ENCODE measurements at places on chromosomes 3 and 15.

GRCh38 chr3:66000506-66000905 lies 38.2 kb downstream of the MAGI1 start:
- no peak for DNase-seq

DNA sequence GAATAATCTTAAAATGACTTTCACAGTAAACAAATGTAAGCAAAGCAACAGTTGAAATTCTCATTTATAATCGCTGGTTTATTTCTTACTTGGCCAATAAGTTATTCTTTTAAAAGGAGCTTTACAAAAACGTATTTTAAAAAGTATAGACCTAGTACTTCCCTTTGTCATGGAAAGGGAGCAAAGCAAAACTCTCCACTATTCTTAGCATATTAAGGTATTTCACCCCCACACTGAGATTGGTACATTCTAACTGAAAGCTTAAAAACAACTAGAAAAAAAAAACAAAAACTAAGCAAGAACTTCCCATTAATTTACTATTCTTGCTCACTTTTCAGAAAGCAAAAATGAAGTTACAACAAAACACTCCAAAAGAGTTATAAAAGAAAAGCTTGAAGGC lies 1.5 kb downstream of the ATG3 start:
- no peak for DNase-seq

DNA sequence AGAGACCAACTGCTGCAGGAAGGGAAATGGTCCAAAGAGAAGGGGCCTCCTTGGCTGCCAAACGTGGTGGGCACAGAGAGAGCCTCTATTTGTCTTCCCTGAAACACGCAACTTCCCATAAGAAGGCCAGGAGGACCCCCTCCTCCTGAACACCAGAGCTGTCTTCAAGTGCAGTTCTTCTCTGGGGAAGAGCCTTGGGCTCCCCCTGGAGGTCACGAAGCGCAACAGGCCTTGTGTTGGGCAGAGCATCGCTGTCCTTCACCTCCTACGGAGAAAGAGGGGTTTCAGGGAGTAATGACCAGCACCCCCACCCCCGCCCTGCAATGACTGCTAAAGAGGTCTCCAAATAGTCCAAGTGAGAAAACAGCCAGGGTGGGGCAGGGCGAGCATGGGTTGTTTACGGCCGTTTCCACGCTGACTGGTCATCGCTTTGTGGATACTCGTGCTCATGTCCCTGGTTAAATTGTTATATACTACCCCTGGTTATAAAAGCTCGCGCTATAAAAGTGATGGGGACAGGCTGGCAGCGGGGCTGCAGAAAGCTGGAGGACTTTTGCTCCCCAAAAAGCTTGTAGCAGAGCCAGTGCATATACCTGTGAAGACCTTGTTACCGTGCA lies 397.5 kb upstream of the ATP10A start:
- DNase-seq = no peak

DNA sequence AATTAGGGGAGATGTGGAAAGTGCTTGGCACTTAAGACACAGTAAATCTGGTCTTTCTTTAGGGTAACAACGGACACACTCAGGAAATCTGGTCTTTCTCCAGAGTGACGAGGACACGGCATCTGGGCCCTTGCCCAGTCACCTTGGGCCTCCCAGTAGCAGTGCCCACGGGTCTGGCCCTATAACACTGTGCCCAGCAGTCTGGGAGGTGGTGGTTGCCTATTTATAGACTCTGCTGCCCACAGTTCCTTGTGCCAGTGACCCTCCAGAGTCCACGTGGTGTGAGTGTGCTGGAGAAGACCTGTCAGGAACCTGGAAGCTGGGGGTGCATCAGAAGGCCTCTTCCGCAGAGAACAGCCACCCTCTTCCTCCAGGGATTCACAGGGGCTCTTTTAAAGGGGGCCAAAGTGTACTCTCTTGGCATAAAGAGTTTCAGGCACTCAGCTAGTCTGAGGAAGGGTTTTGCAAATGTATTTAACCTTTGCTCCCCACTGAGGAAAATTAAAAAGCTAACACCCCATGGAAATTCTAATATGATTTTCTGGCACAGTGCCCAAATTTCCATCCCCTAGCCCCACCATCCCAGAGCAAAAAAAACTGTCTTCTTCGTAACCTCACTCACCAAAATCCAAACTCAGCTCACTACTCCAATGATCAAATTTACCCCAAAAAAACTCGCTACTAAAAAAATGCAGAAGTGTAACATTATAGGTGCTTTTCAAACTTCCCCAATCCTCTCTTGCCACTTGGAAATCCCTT lies 15.4 kb downstream of the WNT5A start:
- DNase-seq = no peak

DNA sequence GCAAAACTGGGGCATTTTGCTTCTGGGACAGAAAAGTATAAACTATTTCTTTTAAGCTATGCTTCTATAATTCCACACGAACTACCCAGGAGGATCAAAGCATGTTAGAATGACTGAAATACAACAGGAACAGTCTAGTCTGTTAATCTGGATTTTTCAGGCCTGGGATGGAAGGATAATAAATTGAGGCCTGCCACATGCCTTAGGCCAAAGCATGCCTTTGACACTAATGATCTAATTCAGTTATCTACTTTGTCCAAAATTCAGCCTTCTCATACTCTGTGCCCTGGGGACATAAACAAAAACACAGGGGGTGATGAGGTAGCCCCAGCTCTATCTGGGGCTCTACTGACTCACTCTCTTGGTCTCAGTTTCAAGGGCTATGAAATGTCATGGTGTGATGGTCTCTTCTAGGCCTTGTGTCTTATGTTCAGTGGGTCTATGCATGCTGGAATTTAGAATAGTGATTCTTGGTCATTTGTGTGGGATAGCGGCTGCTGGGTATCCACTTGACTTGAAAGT lies 32.5 kb downstream of the GAP43 start:
- no peak for DNase-seq

DNA sequence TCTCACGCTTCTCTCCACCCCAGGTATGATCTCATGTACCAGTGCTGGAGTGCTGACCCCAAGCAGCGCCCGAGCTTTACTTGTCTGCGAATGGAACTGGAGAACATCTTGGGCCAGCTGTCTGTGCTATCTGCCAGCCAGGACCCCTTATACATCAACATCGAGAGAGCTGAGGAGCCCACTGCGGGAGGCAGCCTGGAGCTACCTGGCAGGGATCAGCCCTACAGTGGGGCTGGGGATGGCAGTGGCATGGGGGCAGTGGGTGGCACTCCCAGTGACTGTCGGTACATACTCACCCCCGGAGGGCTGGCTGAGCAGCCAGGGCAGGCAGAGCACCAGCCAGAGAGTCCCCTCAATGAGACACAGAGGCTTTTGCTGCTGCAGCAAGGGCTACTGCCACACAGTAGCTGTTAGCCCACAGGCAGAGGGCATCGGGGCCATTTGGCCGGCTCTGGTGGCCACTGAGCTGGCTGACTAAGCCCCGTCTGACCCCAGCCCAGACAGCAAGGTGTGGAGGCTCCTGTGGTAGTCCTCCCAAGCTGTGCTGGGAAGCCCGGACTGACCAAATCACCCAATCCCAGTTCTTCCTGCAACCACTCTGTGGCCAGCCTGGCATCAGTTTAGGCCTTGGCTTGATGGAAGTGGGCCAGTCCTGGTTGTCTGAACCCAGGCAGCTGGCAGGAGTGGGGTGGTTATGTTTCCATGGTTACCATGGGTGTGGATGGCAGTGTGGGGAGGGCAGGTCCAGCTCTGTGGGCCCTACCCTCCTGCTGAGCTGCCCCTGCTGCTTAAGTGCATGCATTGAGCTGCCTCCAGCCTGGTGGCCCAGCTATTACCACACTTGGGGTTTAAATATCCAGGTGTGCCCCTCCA lies 19.1 kb downstream of the TYRO3 start:
- DNase-seq = no peak

GRCh38 chr3:71652781-71653413 lies 69.4 kb upstream of the FOXP1 start:
- no peak for DNase-seq

GRCh38 chr15:57370929-57371328 lies 5.4 kb upstream of the CGNL1 start:
- no peak for DNase-seq

GRCh38 chr3:11915621-11916424 lies 69.1 kb upstream of the TAMM41 start:
- no peak for DNase-seq

GRCh38 chr3:149581248-149581647 lies 76.6 kb downstream of the WWTR1 start:
- no peak for DNase-seq

DNA sequence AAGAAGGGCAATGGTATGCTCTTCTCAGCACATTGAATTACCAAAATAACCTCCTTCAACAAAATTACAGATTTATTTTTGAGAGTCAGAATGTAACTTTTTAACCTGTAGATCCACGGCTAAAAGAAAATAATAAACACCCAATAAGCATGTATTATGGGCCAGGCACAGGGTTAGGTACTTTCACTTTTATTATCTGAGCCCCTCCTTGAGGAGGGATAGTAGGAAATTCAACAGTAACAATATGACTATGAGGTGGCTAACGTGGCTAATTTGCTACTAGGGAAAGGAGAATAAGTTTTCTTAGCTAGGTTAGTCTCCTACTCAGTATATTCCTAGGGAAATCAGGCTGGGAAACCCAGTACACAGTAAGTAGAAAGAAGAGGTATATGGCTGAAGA lies 306.9 kb downstream of the GAP43 start:
- no peak for DNase-seq

GRCh38 chr15:66862940-66863335 lies 160.9 kb downstream of the SMAD6 start:
- peak; percentile 33 for DNase-seq

DNA sequence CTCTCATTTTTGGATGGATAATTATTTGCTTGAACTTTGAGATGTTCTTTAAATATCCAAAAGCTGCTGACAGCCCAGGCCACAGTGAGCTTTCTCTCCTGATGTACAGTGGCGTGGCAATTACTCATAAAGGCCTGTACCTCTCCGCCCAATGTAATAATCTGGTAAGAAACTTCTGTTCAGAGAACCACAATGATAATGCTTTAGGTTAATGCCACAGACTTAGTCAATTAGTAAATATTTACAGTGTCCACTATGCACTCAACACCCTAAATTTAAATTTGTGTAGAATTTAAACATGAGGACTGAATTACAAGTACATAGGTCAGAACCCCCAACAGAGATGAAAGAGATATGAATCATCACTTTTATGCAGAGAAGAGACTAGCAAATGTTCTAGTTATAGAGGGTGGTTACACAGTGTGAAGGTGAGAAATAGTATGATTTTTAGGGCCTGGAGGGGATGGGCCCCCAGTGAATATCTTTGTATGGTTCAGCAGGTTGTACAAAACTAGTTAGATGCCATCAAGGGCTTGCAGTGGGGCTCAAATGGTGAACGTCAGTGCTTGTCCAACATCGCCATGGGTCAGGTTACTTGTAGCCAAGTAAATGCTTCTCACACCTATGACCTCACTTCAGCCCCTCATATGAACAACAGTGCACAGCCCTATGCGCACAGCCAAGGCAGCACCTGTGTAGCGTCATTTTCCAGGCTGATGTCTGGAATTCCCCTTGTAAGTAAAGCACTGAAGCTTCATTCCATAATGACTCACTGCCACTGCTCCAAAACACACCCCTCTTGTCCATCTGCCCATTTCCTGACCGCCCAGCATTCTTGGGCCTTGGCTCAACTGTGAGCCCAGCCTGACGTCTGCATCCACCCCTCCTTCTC lies 13.3 kb downstream of the ABHD2 start:
- no peak for DNase-seq

DNA sequence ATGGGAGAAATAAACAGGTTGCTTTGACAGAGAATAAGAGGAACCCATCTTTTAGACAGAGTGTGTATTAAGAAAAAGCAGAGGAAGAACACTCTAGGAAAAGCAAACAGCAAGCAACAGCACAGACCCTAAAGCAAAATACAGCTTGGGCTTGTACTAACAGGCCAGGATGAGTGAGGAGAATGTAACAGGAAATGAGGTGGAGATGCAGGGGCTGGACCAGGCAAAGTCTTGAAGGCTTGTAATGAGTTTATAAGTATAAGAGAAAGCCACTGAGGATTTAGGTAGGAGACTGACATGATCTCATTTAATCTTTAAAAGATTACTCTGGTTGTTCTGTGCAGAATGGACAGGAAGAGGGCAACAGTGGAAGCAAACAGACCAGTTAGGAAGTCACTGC lies 4.9 kb downstream of the UBR1 start:
- DNase-seq = no peak

GRCh38 chr3:174440253-174440701 lies 418.9 kb upstream of the NAALADL2 start:
- no peak for DNase-seq

DNA sequence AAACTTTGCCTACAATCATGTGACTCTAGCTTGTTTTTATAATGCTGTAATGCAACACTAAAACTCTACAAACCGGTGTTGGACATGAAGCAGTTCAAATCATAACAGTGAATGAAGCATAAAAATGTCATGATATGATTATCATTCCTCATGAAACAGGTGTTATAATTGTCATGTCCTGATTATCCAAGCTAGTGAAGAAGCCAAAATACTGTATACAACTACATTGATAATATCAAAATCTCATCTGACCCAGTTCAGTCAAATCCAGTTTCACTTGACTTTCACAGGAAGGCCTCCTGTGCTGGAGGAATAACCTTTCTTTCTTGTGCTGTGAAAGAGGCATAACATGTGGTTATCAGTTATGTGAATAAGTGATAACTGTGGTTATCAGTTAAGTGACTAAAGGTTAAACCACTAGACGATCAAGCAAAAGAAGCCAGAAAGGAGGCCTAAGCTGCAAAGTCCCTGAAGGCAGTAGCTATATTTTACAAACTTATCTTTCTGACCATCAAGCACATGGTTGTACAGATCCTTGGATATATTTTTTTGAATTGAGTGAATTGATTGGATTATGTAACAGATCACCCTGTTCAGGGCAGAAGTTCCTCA lies 296.4 kb downstream of the TUSC7 start:
- DNase-seq = no peak

DNA sequence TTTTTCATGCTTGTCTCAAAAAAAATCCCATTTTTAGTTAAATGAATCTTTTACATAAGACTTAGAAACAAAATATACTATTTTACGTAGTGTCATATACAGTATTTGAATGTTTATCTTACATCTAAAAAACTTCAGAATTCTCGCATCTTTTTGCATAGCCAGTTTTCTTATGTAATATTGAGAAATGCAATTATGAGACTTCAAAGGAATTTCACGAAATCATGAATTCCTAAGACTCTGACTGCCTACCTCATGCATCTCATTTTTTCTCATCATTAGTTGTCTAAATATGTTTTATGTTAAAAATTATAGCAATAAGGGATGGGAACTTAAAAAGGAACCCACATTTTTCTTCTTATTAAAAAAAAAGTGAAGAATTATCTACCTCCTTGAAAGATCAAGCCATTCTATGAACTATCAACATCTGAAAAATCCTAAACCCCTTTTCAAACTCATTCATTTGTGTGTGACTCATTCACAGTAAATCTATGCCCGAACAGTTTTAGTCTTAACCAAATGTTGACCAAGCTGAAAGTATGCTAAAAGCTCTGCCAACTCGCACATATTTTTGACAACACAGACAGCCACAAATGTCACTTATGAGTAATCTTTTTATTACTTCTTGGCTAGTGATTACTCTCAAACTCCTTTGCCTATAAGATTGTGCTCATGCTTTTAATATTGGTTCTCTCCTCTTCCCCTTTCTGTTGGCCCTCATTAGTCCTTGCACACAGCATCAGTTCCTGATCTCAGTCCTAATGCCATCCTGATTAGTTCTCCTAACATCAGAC lies 115.9 kb downstream of the DCLK3 start:
- no peak for DNase-seq

All from bone marrow (tissue), 2 donors.